RPMI7951 (cell line): ENCODE measurements at places on chromosomes 7 and 10. TPM values are rescaled to one million over a fixed set of nuclear protein-coding genes. Genes with fewer than 3 reads are reported as not detected.

FAM24A gene
- not detected in 2 replicates for total RNA-seq

TUBAL3 gene
- 1.2 and 1.4 TPM in 2 replicates for total RNA-seq

LRRN3 gene
- 2.4 and 3.4 TPM in 2 replicates for total RNA-seq

SMIM30 gene
- total RNA-seq = 143 and 157 TPM in 2 replicates
